ENCODE measurements at places on chromosomes 6 and 20.

GRCh38 chr6:4366635-4367395 lies 231.4 kb upstream of the ECI2 start:
- no peak for DNase-seq

DNA sequence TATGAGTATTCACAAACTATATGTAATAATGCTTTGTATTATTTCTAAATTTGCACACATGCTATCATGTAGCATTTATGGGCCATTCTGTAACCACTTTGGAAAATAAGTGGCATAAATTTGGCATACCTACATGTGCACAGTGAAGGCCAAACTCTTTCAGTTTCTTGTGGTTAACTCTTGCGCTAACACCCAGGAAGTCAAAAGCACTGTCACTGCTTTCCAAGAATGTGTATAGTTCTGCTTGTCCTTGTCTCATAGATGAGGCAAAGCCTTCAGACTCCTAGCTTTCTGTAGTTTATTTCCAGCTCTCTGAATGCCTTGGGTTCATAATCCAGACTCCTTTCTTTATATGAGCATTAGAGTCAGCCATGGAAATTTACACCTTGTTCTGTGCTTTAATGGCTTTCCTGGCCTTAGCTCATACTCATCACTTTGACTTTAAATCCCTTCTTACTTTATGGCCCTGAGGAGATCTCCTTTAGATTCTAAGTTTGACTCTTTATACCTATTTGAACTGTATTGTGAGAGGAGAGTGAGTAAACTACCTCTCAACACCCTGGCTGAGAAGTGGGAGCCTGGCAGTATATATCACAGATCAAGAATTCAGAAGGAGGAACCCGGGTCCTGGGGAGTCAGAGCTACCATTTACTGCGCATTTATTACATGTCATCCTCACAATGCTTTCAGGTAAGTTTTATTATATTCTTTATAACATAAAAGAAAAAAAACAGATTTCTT lies 949 bp upstream of the SLC17A3 start:
- no peak for DNase-seq

- DNase-seq: no peak
Observed at GRCh38 chr20:38547288-38548085, 33.5 kb upstream of the ADIG start.

DNA sequence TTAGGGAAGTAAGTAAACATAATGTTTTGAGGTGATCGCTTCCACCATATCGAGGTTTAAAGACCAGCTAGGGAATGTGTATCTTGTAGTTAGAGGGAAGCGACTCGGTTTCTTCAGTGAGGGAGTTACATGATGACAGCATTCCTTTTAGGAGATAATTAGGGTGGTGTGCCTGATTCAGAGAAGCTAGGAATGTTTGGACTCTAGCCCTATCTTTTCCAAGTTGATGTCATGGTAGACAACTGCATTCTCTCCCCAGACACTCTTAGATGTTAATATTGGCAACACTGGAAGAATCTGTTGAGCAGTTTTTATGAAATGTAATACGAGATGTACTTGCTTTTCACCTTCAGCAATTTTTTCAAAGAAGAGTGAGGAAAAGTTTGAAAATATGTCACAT lies 12.9 kb upstream of the HIVEP1 start:
- no peak for DNase-seq

GRCh38 chr20:3863317-3863716 lies 16.7 kb downstream of the MAVS start:
- no peak for DNase-seq

GRCh38 chr20:23301436-23302050 lies 49.0 kb upstream of the NXT1 start:
- DNase-seq: no peak

DNA sequence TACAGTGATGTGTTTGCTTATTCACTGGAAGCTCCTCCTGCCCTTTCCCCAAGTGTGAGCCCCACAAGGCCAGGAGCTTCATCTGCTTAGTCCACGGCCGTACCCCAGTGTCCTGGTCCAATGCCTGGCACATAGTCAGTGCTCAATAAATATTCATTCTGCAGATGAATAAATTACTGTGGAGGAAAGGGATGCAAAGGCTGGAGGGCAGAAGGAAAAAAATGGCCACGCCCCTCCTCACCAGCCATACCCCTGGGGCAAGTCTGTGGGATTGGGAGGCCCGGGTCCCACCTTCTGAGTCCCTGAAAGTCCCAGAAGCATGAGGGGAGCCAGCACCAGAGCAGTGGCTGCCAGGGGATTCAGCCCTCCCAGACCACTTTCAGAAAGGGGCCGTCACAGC lies 65.5 kb downstream of the GRM4 start:
- no peak for DNase-seq

DNA sequence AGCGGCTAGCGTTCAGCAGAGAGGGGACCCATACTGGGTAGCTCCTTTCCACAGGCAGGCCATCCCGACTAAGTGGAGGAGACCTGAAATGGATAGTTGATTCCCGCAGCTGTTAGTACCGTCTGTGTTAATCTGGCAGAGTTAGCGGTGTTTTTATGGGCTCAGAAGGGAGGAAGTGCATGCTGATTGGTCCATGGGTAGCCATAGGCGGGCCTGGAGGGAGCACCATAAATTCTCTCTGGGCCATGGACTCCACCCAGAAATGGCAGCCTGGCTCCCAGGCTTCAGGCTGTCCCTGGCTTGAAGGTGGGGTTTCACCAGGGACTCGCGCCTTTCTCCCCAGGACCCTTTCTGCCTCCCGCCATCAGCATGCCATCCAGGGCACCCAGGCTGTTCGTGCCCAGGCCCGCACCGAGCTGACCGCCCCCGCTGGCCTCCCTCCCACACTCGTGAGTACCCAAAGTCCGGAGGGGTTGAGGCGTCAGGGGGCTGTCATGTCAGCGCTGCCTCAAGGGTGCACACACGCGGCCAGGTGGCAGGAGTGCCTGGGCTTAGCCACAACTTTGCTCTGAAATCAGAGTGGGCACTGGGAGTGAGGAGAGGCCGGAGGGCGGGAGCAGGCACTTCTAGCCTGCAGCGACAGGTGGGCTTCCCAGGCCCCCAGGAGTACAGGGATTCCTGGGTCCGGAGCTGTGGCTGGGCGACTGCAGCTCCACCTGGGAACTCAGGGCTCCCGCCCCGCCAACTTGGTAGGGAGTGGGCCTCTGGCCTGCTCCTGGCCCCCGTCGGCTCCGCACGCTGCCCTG lies 694.3 kb upstream of the FLRT3 start:
- DNase-seq: no peak

DNA sequence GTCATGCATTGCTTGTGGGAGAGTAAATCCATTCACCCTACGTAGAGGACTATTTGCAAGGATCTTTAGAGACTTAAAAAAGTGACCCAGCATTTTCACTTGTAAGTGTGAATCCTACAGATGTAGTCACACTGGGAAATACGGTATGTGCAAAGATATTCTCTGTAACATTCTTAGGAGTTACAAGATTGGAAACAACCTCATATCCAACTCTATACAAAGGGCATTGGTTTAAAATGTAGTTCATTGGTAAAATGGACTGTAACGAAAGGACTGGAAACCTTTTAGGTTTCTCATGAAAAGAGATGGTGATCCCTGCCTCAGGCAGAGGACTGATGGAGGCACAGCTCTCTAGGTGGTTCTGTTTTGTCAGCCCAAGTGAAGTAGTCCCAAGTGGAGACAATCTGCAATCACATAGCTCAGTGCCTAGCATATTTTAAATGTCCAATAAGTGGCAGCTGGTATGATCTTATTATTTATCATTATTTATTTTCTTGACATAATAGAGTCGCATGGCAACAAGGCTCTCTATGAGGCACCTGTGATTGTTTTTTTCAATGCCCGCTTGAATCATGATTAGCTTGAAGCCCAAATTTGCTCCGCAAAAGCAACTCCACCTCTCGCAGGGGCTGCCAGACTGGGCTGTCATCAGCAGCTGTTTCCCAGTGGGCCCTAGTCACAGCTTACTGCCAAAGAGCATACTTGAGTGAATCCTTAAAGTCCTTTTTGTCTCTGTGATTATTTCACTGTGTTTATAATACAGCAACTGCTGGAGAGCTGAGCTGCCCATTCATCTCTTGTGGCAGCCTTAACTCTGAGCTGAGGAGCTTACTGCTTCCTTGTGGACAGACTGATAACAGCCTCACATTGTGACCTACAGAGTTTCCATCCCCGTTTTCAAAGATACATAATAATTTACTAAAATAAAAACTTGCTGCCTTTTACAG lies 19.8 kb upstream of the ENPP1 start:
- DNase-seq: no peak

DNA sequence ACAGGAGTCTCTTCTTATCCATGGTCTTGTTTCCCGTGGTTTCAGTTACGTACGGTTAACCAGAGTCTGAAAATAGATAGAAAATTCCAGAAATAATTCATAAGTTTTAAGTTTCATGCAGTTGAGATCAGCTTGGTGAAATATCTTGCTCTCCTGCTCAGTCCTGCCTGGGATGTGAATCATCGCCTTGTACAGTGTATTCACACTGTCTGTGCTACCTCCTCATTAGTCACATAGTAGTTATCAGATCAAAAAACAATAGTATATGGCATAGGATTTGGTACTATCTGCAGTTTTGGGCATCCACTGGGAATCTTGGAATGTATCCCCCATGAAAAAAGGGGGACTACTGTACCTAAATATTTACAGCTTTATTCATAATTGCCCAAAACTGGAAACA lies 22.7 kb upstream of the MOCS1 start:
- no peak for DNase-seq

GRCh38 chr6:42453654-42454427 lies 2.1 kb upstream of the TRERF1 start:
- DNase-seq: no peak

DNA sequence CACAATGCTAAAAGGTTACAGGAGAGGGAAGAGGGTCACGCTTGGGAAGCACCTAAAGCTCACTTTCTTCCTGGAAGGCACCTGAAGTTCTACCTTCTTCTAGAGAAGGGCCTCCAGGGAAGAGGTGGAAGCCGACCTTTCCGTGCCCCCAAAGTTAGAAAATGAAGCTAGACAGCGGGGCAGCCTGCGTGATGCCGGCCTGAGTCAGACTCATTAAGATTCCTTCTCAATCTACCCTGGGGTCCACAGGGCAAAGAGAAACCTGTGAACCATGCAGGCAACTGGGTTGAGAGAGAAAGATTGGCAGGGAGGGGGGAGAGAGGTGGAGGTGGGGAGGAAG lies 54.8 kb upstream of the CCDC167 start:
- DNase-seq: no peak

GRCh38 chr6:88163616-88164015 lies 2.5 kb downstream of the CNR1 start:
- DNase-seq: no peak

- no peak for DNase-seq
Observed at GRCh38 chr6:137269803-137270202, 50.6 kb upstream of the IFNGR1 start.

DNA sequence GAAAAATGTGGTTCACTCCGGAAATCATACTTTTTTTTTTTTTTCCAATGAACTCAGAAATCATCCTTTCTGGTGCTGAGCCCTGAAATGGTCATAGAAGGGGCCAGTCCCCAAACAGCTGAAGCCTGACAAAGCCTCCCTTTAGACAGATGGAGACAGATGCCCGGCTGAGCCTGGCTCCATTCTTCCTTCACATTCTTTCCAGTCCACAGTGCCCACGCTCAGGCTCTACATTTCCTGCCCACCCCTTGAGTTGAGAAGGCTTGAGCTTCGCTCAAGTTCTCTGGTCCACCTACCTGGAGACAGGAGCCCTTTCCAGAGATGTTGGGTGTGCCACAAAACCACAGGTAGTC lies 41.2 kb downstream of the KCNK5 start:
- no peak for DNase-seq

- DNase-seq: no peak
Observed at GRCh38 chr6:164870164-164870563, 439.2 kb downstream of the C6orf118 start.
